ENCODE measurements at places on chromosomes 4 and X. TPM values are rescaled to one million over a fixed set of nuclear protein-coding genes. Genes with fewer than 3 reads are reported as not detected.

Gene AMTN
- total RNA-seq, result not detected

Gene ART3
- total RNA-seq, result 4.7 TPM

DNA sequence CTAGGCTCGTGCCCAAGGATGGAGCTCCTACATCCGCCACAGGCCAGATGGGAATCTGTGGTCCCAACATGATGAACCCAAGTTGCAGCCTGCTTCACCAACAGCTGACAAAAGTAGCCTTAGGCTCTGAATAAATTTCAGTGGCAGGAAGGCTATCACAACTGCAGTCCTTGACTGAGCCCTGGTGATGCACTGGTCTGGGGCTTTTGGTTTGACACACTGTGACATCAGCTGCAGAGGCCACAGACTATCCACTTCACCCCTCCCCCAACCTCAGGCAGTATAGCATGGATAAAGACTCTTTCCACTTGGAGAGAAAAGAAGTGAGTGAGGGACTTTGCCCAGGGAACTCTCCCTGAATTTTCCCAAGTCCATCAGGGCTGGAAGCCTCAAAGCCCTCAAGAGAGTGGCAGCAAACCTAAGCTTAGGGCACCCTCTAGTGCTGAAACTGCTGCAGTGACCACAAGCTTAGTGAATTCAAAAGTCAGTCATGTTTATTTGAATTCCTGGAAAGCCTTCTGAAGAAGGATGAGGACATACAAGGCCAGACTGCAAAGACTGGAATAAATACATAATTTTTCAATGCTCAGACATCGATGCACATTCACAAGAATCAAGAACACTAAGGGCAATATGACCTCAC lies 135.0 kb upstream of the TENT5D start:
- DNase-seq, result no peak
- H3K27me3 ChIP-seq, result no peaks in the 10 kb centered on the region
- H3K4me1 ChIP-seq, result no peaks in the 10 kb centered on the region
- no peaks in the 10 kb centered on the region for H3K36me3 ChIP-seq
- H3K4me3 ChIP-seq, result no peak overlapping the region

DNA sequence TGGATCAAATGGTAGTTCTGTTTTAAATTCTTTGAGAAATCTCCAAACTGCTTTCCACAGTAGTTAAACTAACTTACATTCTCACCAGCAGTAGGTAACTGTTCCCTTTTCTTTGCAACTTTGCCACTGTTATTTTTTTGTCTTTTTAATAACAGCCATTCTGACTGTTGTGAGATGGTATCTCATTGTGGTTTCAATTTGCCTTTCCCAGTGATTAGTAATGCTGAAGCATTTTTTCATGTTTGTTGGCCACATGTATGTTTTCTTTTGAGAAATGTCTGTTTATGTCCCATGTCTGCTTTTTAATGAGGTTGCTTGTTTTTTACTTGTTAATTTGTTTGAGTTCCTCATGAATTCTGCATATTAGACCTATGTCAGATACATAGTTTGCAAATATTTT lies 198.8 kb downstream of the RAB28 start:
- H3K36me3 ChIP-seq, result no peaks in the 10 kb centered on the region
- DNase-seq, result no peak
- no peaks in the 10 kb centered on the region for H3K27me3 ChIP-seq
- no peak overlapping the region for H3K27ac ChIP-seq
- H3K4me3 ChIP-seq, result no peak overlapping the region

DNA sequence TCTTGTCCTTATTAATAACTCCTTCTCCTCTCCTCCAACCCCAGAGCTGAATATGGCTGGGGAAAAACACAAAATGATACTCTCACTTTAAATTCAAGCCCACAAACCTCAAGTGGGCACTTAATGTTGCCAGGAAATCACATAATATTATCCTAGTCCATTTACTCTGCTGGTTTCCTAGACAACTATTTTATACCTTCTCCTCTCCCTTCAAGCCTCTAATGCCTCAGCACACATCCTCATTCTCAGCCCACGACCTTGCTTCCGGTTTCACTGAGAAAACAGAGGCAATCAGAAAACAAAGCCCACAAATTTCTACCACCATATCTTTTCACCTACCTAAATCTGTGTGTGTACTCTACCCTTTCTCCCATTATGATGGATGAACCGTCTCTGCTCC lies 12.1 kb upstream of the CLCN5 start:
- H3K27me3 ChIP-seq, result no peaks in the 10 kb centered on the region
- no peaks in the 10 kb centered on the region for H3K36me3 ChIP-seq
- no peaks in the 10 kb centered on the region for H3K4me1 ChIP-seq
- no peak overlapping the region for H3K4me3 ChIP-seq
- no peak for DNase-seq
- H3K27ac ChIP-seq, result no peak overlapping the region

DNA sequence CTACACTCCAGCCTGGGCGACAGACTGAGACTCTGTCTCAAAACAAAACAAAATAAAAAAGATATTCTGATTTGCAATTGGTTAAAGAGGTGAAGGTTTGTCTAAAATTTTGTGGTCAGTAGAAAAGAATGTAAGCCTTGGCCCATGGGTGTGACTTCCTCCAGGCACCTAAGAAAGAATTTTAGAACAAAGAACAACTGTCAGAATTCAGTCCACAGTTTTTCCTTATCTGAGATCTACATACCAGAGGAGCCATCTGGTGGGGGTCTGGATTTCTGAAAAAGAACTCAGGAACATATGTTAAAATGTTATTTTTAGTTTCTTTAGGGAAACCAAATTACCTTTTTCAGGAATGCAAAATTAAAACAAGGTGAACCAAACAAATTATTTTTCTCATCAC lies 434.1 kb downstream of the ANKRD50 start:
- H3K4me3 ChIP-seq, result no peak overlapping the region
- H3K36me3 ChIP-seq, result no peaks in the 10 kb centered on the region

GRCh38 chr4:85798012-85798770 lies 323.2 kb downstream of the ARHGAP24 start:
- no peaks in the 10 kb centered on the region for H3K27me3 ChIP-seq
- no peaks in the 10 kb centered on the region for H3K36me3 ChIP-seq
- no peak overlapping the region for H3K4me3 ChIP-seq
- peaks cover 16% of the 10 kb centered on the region for H3K4me1 ChIP-seq
- no peak for DNase-seq

GRCh38 chrX:118973389-118974087 lies 880 bp upstream of the LONRF3 start:
- no peaks in the 10 kb centered on the region for H3K27me3 ChIP-seq
- H3K4me3 ChIP-seq, result peak overlapping the region; percentile 63
- peaks cover 13% of the 10 kb centered on the region for H3K4me1 ChIP-seq
- DNase-seq, result peak; percentile 77
- H3K27ac ChIP-seq, result peak overlapping the region; percentile 74

DNA sequence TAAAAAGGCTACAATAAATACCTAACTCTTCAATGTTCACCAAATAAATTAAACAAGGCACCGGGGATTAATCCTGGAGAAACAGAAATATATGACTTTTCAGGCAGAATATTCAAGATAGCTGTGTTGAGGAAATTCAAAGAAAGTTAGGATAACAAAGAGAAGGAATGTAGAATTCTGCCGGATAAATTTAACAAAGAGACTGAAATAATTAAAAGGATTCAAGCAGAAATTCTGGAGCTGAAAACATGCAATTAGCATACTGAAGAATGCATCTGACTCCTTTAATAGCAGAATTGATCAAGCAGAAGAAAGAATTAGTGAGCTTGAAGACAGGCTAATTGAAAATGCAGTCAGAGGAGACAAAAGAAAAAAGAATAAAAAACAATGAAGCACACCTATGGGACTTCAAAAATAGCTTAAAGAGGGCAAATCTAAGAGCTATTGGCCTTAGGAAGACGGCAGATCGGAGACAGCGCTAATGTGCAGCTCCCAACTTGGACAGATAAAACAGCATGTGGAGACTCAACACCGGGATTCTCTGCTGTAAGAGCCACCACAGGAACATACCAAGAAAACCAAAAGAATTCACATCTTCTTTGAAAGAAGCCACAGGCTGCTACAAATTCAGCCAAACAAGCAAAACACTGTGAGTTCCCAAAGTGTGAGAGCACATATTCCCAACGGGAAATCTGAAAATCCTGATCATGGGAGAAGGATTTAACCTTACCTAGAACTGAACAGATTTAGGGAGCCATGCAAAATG lies 1290.9 kb downstream of the PCDH18 start:
- H3K36me3 ChIP-seq, result no peaks in the 10 kb centered on the region
- no peak for DNase-seq
- H3K27me3 ChIP-seq, result no peaks in the 10 kb centered on the region
- H3K4me1 ChIP-seq, result no peaks in the 10 kb centered on the region

DNA sequence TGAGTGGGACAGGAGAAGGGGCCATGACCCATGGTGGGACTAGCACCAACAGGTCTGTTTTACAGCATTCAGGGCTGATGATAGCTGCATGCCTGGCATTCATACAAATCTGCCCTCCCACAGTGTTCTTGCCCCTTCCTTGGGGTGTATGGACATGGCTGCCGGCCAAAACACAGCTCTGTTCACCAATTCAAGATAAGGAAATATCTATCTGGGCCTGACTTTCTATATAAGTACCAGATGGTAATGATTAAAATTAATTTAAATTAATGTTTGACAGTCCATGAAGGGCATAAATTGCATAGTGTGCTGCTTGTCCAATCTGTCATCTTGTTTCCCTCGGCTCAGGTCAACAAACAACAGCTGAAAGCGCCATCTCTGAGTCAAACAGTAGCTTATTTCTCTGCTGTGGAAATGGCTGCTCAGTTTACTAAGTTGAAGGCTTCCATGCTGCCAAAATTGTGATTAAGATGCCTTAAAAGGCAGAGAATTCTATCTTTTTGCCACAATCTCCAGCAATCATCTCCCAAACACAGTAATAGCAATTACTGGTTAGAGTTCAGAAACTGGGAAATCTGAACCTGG lies 67.0 kb upstream of the TSPAN7 start:
- H3K27ac ChIP-seq, result no peak overlapping the region
- no peak overlapping the region for H3K4me3 ChIP-seq
- no peak for DNase-seq
- no peaks in the 10 kb centered on the region for H3K36me3 ChIP-seq
- H3K27me3 ChIP-seq, result no peaks in the 10 kb centered on the region

DNA sequence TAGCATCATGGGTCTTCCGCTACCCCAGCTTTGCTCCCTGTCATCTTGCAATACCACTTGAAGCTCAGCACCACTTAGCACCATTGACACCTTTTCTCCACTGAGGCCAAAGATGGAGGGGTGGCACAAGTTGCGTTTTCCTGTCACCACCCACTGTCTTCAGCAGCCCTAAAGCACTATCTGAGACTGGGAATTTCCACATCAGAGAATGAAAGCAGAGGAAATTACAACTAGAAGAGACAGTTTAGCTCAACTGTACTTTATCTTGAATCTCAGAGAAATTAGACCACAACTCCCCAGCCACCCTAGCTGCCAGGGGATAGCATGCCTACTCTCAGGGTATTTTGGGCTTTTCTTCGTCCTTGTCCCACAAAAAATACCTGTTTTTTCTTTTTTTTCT lies 111.0 kb downstream of the DDIT4L start:
- no peaks in the 10 kb centered on the region for H3K36me3 ChIP-seq
- no peak overlapping the region for H3K4me3 ChIP-seq
- H3K4me1 ChIP-seq, result no peaks in the 10 kb centered on the region
- no peaks in the 10 kb centered on the region for H3K27me3 ChIP-seq
- no peak for DNase-seq
- H3K27ac ChIP-seq, result no peak overlapping the region

- H3K4me1 ChIP-seq, result no peaks in the 10 kb centered on the region
- DNase-seq, result no peak
- no peak overlapping the region for H3K4me3 ChIP-seq
- no peak overlapping the region for H3K27ac ChIP-seq
These were observed 26.0 kb upstream of the VSIG1 start for GRCh38 chrX:108018656-108019381.

DNA sequence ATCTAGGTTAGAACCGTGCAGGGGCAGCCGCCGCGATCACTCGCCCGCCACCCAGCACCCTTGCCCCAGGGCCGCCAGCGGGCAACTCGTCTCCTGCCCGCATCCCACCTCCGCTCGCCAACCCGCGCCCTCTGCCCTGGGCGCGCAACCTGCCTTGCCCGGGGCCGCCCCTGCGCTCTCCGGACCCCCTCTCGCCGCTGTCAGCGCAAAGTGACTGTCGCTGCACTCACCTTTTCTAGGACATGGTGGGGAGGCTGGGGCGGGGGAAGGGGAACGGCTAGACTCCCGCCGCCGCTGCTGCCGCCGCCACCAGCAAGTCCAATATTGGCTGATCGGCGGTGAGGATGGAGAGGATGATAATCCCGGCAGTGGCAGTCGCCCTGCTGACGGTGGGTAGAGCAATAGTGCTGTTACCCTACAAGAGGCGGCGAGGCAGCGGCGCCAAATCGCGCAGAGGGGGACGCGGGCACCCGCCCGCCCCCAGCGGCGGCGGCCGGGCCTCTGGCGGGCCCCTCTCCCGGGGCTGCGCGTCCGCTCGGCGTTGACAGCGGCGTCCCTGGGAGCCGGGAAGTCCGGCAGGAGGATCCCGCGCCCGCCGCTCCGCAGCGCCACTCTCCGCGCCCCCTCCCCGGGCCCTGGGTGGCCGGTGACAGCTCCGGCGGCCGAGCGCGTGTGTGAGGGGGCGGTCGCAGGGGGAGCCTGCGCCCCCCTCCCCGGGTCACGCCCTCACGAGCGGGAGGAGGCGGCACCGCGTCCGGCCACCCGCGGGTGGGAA lies 2.3 kb upstream of the NR3C2 start:
- no peaks in the 10 kb centered on the region for H3K36me3 ChIP-seq
- H3K27me3 ChIP-seq, result no peaks in the 10 kb centered on the region
- DNase-seq, result peak; percentile 71
- H3K4me3 ChIP-seq, result peak overlapping the region; percentile 95
- peak overlapping the region; percentile 92 for H3K27ac ChIP-seq
- peaks cover 31% of the 10 kb centered on the region for H3K4me1 ChIP-seq

- DNase-seq, result no peak
- no peaks in the 10 kb centered on the region for H3K4me1 ChIP-seq
- H3K4me3 ChIP-seq, result no peak overlapping the region
- no peaks in the 10 kb centered on the region for H3K27me3 ChIP-seq
These were observed 41.6 kb downstream of the PPEF2 start for GRCh38 chr4:75860606-75861005.

DNA sequence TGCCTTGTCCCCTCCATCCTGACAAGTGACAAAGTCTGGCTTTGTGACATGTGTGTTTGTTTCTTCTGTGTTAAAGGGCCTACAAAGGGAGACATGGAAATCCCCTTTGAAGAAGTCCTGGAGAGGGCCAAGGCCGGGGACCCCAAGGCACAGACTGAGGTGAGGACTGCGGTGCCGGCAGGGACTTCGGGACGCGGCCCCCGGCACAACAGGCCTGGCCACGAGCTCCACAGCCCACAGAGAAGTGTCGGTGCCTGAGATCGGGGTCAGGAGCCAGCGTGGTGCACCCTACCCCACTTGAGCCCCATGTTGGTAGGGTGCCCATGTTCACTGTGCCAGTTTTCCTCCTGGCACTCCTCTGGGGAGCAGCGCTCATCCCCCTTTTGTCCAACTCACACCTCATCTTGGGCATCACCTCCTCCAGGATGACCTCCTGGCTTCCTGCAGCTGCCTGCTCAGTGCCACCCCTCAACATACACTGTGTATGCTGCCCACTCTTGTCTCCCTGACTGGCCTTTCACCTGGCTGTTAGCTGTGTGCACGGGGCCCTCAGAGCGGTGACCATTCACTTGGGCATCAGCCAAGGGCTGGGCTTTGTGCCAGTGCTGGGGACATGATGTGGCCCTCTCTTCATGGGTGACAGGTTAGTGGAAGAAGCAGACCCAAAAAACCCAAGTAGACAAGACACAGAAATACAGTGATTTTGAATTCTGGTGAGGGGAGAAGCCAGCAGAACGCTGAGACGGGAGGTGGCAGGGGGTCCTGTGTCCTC lies 17.6 kb downstream of the WFS1 start:
- DNase-seq, result no peak
- H3K27ac ChIP-seq, result no peak overlapping the region
- H3K27me3 ChIP-seq, result no peaks in the 10 kb centered on the region
- H3K36me3 ChIP-seq, result peaks cover 43% of the 10 kb centered on the region
